ENCODE measurements at places on chromosomes 13 and 19.

- peak; percentile 79 for DNase-seq
Observed at GRCh38 chr19:2887391-2887914, 13.3 kb upstream of the ZNF57 start.

DNA sequence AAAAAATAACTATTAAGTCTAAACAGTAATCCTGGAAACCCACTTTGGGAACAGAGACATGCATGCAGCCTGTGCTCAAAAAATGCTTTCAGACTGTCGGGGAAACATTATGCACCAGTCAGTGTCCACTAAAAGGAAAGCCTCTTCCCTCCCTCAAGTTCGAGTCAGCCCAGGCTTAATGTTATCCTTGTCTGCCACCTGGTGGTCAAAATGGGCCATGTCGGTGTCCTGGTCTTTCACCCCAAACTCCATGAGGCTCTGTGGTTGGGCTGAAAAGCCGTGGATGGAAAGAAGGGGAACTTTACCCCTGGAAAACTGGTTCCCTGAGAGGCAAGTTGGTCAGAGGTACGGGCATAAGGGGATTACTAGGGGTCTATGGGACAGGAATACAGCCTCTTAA is 88.4 kb upstream of the ZNF492 start:
- peak; percentile 81 for DNase-seq

- no peak for DNase-seq
Observed at GRCh38 chr13:30145709-30146367, 161.5 kb downstream of the KATNAL1 start.

- DNase-seq = no peak
Observed at GRCh38 chr19:10433131-10433536, 12.8 kb downstream of the PDE4A start.

DNA sequence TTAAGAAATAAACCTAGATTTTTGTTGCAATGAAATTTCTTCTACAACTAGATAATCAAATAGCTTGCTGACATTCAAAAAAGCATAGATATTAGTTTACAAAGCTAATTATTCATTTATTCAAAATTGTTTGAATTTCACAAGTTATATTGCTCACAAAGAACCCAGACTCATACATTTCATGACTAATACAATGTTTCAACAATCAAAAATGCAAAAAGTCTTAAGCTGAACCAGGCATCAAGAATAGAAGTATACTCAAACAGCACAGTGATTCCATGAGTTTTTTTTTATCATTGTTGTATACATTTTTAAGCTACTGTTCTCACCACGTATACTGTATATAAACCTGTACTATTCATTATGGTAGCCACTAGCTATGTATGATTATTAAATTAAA is 51.0 kb downstream of the DIAPH3 start:
- DNase-seq = no peak

DNA sequence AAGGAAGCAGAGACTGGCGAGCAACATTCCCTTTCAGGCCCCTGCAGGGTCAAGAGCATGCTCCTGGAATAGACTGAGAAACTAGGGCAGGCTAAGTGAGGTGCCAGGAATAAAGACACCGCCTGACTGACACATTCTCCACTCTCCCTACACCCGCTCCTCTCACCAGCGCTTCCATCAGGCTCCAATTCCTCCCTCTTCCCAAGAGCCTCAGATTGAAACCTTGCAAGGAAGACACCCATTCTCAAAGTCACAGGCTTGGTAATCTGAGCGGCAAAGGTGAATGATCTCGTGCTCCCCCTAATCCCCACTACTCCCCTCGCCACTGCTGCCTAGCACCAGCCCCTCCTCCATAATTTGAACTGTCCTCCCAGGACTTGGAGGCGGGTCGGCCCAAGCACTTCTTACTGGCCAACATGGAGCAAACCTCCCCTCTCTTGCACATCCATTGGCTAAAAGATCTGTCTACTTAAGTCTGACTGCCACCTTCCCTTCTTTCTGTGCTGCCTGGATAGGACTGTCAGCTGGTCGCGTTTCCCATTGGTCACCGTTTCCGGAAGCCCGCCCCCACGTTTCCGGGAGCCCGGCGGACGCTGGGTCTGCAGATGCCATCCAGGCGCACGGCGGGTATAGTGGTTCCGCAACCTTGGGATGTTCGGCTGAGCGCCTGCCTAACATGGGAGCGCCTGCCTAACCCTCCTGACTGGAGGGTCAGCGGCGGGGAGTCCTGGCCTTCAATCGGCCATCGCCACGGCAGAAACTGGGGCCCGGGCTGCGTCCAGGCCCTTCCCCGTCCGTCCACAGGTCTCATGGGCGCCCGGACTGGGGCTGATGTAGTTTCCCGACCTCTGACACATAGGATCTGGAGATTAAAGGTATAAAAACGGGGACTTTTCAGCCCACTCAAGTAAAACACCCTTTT is 33.6 kb downstream of the ZNF383 start:
- DNase-seq = no peak

DNA sequence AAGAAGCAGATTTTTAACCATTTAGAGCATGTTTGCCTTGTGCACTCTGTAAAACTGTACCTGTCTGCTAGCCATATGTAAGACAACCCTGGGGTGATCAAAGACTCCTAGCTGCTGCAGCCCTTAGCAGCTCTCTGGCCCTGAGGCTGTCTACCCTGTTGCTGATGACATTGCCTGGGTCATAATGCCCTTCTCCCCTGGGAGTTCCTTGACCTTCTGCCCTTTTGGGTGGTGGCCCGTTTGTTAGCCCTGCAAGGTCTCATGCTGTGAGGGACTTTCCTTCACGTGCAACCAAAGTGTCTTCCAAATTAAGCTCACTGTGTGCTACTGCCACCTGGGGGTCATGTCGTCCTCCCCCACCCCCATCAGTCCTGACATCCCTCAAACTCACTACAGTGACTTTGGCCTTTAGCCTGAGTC is 7.4 kb downstream of the GPC6 start:
- peak; percentile 42 for DNase-seq

GRCh38 chr19:1790054-1790792 is 21.9 kb downstream of the ATP8B3 start:
- no peak for DNase-seq

GRCh38 chr19:42683917-42684513 is 56.3 kb downstream of the PSG3 start:
- DNase-seq = peak; percentile 27

DNA sequence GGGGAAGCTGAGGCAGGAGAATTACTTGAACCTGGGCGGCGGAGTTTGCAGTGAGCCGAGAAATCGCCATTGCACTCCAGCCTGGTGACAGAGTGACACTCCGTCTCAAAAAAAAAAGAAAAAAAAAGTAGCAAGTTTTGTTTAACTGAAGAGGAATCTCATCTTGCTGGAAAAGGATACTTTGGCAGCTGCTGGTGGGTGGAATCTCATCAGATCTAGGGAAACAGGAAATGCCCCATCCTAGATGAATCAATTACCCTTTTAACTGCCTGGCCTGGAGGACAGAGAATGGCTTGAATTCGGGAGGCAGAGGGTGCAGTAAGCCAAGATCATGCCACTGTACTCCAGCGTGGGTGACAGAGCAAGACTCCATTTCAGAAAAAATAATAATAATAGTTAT is 8.4 kb downstream of the ZNF320 start:
- no peak for DNase-seq

DNA sequence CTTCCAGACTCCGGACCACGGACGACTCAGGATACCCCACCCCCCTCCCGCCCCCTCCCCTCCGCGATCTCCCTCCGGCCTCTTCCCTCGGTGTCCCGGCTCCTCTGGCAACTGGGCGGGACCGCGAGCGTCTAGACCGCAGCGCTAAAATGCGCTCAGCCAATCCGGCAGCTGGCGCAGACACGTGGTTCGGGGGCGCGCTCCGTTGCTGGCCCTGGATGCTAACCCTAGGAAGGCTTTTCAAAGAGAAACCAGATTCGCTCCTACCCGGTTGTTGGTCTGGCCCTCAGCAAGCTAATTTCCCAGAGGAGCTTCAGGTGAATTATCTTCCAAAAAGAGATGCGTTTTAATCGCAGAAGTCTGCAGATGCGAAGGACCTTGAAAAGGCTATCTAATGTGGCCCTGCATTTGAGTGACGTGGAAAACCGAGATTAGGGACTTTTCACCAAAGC is at the start of gene DZIP1:
TSS of gene DZIP1 (minus strand) at position 106 of the 452 bp plus-strand sequence. CDS start 2,677 bp downstream, outside the sequence.
- DNase-seq = peak; percentile 84

GRCh38 chr13:29801737-29802305 is 48.6 kb downstream of the UBL3 start:
- DNase-seq = peak; percentile 60

- no peak for DNase-seq
Observed at GRCh38 chr19:11166281-11167142, 10.9 kb upstream of the SPC24 start.

- no peak for DNase-seq
Observed at GRCh38 chr13:58680115-58680514, 1048.6 kb downstream of the PCDH17 start.

DNA sequence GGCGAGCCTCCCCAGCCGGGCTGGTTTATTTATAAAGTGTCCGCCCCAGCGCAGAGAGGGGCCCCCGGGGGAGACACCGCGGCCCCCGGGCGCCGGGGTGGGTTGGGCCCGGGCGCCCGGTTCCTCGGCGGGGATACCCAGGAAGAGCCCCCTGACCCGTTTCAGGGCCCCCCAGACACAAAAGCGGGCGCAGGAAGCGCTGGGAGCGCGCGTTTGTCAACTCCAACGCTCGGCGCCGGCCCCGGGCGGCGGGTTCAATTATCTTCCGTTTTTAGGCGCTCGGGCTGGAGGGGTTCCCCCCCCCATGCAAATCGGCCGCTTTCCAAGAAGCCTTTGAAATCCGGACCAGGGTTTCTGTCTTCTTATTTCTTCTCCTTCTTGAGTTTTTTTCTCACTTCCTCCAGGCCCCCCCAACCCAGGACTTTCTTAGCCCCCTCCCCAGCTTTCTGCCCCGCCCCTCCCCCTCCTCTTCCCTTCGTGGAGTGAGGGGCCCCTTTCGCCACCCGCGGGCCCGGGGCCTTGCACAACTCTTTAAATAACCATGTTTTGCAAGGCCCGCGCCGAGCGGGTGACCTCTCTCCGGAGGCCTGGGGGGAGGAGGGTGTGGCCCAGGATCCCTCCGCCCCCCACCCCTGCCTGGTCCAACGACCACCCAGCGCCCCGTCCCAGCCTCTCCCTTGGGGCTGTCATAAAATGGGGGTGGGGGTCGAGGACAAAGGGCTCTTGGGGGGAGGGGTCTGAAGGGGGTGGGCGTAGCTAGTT is 935 bp downstream of the ARID3A start:
- DNase-seq = peak; percentile 70

- DNase-seq = no peak
Observed at GRCh38 chr19:7534531-7535046, 928 bp upstream of the PNPLA6 start.

DNA sequence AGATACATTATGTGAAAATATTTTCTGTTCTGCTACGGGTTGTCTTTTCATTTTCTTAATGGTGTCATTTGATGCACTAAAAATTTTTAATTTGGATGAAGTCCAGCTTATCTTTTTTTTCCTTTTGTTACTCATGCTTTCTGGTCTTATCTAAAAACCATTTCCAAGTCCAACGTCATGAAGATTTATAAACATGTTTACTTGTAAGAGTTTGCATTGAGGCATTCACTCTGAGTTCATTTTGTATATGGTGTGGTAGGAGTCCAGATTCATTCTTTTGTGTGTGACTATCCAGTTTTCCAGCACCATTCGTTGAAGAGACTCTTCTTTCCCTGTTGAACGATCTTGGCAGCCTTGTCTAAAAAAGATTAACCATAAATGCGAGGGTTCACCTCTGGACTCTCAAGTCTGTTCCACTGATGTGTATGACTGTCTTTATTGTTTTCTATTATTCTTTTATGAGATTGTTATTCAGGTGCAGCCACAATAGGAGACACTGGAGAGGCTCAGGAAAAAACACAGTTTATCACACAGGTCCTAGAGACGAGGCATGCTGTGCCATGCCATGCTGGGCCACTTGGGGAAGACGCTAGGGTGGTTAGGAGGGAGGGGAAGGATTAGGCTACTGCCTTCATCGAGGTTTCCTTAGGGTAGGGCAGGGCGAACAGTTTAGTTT is 35.0 kb downstream of the NAA16 start:
- no peak for DNase-seq

GRCh38 chr19:1313695-1314613 is 28.3 kb downstream of the EFNA2 start:
- DNase-seq = no peak

GRCh38 chr13:110817143-110817542 is 97.7 kb downstream of the ANKRD10 start:
- DNase-seq = no peak

DNA sequence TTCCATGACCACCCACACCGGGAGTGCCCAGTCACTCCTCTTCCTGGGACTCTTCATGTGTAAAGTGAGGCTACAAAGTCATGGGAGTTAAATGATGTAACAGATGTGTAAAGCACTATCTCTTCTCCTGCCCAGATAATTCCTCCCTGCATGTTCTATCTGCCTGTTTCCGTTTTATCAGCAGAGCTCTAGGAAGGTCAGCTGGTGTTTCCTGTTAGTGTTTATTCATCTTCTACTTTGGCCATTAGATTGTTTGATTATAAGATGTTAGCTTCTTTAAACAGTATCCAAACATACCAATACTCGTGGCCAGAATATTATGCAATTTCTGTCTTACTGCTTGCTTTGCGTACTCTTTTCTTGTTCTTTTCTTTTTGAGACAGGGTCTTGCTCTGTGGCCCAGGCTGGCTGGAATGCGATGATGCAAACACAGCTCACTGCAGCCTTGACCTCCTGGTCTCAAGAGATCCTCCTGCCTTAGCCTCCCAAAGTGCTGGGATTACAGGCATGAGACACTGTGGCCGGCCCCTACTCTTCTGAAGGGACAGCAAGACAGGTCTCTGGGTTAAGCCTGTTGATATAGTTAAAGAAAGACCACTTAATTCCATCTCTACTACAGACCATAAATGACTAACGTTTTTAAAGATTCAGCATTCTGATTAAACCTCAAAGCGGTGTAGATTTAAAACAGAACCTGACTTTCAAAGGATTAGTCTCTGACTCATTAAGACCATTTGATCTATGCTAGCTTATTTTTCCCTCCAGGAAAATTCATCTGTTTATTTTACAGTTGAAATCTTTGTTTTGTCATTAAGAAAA is 97.4 kb upstream of the AKAP11 start:
- no peak for DNase-seq

DNA sequence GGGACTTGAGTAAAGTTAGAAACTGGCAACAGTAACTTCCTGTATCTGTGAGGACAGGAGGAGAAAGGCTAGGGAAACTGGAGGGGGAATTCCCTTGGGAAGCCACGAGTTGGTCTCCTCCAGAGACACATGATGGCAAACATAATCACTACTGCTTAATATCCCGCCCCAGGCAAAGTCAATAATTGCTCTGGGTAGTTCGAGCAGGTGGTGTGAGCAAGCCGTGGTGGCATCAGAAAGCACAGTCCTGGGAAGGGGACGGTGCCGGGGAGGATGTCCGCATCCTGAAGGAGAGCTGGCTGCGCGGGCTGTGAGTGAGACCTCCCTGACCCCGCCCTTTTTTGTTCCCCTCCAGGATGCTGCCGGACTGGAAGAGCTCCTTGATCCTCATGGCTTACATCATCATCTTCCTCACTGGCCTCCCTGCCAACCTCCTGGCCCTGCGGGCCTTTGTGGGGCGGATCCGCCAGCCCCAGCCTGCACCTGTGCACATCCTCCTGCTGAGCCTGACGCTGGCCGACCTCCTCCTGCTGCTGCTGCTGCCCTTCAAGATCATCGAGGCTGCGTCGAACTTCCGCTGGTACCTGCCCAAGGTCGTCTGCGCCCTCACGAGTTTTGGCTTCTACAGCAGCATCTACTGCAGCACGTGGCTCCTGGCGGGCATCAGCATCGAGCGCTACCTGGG is 1.4 kb downstream of the FFAR2 start:
- no peak for DNase-seq
